ENCODE measurements at places on chromosomes 6 and 20.
A peak's percentile ranks its signal among the peaks of the same experiment; 100 is the strongest.

- no peak for DNase-seq
Measured at GRCh38 chr6:38319256-38320212, 320.2 kb downstream of the BTBD9 start.

GRCh38 chr6:124283486-124283885 lies 479.8 kb downstream of the NKAIN2 start:
- DNase-seq: no peak

DNA sequence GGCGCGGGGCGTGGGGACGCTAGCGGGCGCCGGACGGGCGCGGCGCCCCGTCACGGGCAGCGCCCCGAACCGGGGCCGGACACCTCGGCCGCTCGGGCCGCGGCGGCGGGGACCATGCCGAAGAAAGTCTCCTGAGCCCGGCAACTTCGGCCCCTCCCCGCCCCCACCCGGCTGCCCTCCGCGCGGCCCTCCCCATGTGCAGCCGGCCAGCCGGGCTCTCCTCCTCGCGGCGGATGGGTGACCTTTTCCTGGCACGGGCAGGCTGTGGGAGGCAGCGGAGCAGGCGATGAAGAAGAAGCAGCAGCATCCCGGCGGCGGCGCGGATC lies 278 bp downstream of the UST start:
- peak; percentile 76 for DNase-seq

- no peak for DNase-seq
Measured at GRCh38 chr6:20044883-20045282, 167.4 kb downstream of the MBOAT1 start.
